ENCODE measurements at places on chromosomes 5 and 9.

- no peak for DNase-seq
These were observed 481.7 kb upstream of the PAPPA start for GRCh38 chr9:115671963-115672305.

DNA sequence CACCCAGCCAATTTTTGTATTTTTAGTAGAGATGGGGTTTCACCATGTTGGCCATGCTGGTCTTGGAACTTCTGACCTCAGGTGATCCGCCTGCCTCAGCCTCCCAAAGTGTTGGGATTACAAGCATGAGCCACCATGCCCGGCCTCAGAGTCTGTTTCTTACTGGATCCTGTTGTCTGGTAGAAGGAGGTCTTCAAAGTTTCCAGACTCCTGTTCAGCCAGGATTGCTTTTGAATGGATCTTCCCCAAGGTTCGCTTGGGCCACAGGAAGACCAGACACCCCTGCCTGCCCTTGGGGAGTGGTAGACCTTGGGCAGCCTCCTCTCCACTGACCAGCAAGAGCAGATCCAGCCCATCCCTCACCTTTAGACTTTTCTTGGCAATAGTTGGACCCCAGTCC is 7.6 kb upstream of the LCN2 start:
- no peak for DNase-seq

DNA sequence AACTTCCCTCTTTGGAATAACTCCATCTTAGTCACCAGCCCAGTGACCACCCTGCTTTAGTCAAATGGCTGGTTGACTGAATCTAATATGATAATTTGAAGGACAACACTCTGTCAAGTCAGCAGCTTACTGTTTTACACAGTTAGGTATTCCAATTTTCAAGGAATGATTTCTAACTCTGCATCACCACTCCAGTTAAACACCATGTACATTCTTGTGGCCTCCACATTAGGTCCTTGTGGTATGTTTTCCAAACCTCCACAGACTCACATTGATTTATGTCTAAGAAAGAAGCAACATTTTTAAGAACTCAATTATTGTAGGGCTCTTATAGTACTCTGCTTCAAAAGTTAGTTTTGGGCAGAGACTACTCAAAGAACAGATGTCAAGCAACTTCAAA is 110.7 kb downstream of the TLE1 start:
- DNase-seq, result no peak

GRCh38 chr5:60538955-60539866 is 160.8 kb downstream of the DEPDC1B start:
- DNase-seq, result no peak

- DNase-seq, result no peak
These were observed 43.3 kb upstream of the NCS1 start for GRCh38 chr9:130128733-130129431.

DNA sequence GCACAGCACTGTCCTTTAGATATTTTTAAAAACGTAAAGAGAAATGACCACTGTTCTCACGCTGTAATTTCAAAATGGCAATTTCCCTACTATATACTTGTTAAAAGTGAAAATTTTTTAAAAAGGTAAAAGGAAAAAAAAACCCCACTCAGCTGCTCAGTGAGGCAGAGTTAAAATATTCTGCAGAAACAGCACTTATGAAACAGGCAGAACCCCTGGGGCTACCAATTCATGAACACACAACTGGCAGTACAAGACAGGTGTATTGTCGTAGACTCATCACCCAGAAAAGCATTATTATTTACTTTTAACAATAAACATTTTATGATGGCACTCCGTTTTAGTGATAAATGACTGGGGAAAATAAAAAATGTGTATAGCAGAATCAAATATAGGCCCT is 1.5 kb upstream of the RASGRF2 start:
- no peak for DNase-seq

DNA sequence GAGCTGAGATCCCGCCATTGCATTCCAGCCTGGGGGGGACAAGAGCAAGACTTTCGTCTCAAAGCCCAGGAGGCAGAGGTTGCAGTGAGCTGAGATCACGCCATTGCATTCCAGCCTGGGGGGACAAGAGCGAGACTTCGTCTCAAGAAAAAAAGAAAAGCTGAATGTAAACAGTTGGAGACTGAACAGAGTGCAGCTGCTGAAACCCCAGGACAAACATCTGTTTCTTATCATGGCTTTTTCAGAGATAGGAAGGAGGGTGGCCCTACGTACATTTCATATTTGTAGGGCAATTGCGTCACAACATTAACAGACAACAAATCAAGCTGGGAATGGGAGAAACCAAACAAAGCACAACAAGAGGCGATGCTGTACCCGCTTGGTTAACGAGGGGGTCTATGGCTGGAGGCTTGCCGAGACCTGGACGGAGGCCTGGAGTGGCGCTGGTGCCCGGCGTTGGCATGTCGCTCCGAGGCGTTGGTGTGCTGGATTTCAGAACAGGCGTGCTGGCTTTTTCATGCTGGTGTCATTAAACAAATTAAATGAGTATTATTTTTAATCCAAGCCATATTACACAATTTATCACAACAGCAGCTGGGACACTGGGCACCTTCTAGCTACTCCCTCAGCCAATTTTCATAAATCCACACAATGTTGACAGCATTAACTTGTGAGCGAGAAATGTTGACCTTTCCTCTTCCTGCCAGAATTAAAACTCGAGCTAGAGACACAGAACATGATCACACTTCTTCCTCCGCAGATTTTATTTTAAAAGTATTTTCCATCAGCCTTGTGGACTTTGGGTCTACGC is 76.1 kb downstream of the TLE1 start:
- no peak for DNase-seq

- DNase-seq, result no peak
These were observed 52.3 kb downstream of the TLE4 start for GRCh38 chr9:79623799-79624721.

GRCh38 chr5:17238521-17239041 is 21.1 kb downstream of the BASP1 start:
- no peak for DNase-seq

- no peak for DNase-seq
These were observed 9.5 kb downstream of the NPM1 start for GRCh38 chr5:171397190-171397589.

DNA sequence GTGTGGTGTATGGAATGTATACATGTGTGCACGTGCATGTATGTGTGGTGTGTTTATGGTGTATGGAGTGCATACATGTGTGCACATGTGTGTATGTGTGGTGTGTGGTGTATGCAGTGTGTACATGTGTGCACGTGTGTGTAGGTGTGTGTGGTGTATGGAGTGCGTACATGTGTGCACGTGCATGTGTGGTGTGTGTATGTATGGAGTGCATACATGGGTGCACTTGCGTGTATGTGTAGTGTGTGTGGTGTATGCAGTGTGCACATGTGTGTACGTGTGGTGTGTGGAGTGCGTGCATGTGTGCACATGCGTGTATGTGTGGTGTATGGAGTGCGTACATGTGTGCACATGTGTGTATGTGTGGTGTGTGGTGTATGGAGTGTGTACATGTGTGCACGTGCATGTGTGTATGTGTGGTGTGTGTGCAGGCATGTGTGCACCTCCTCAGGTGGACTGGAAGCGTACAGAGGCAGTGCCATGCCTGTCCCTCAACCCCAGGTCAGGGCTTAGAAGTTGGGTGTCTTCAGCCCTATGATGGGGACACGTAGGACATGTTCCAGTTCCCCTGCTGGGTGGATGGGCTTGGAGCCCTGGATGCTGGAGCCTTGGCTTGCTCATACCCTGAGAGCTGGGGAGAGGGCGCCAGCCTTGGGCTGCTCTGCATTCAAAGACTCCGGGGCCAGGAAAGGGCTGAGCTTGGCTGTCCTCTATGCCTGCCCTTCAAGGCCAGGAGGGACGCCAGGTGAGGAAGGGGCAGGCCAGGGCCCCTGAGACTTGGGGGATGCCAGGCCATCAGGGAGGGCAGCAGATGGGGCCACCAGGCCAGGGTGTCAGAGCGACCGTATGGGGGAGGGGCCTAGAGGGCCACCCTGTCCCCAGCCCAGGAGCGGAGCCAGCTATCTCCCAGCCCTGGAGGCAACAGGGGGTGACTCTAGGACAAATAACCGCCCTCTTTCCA is 12.2 kb downstream of the MYMK start:
- DNase-seq, result no peak

DNA sequence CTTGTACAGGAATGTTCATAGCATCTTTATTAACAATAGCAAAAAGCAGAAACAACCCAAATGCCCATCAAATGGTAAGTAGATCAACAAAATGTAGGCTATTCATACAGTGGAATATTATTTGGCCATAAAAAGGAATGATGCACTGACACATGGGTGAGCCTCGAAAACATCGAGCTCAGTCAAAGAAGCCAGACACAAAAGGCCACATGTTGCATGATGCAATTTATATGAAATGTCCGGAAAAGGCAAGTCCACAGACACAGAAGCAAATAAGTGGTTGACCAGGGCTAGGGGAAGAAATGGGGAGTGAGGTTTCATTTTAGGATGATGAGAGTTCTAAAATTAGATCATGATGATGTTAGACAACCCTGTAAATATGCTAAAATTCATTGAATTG is 16.5 kb upstream of the SLC2A8 start:
- DNase-seq, result no peak

GRCh38 chr5:120988491-120988890 is 524.4 kb downstream of the PRR16 start:
- DNase-seq, result no peak

- DNase-seq, result no peak
These were observed 549.7 kb downstream of the CSNK1G3 start for GRCh38 chr5:124061663-124062062.

DNA sequence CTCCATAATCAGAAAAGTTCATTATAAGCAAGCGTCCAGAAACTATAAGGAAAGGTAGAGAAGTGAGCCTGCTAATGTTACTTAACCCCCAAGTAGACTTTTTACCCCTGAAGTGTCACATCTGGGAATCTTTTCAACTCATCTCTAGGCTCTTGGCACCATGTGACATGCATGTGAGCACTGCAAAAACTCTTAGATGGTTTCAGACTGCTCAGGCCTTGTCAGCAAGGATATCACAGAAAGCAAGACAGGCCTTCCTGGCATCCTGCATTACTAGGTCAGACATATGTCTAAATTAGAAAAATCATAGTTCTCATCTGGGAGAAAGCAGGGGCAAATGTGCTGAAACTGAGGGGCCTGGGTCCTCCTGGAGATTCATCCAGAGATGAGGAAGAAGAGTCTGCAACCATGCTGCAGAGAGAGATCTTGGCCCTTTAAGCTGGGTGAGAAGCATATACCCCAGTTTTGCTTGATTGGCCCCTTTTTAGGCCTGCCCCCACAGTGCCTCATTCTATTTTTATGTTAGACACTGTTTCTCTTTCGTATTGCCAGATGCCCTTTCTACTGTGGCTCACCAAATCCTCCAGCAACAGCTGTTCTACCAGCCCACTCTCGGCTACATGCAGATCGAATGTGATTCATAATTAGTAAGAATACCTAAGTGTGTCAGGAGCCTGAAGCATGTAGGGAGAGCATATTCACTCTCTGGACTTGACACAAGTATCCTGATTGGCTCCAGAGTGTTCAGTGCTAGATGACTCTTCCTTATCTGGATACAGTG is 19.0 kb downstream of the TMEM8B start:
- DNase-seq, result no peak

- no peak for DNase-seq
These were observed 8.7 kb upstream of the QRFP start for GRCh38 chr9:130905125-130905901.

- DNase-seq, result no peak
These were observed 6.8 kb upstream of the FCHSD1 start for GRCh38 chr5:141657937-141658545.

DNA sequence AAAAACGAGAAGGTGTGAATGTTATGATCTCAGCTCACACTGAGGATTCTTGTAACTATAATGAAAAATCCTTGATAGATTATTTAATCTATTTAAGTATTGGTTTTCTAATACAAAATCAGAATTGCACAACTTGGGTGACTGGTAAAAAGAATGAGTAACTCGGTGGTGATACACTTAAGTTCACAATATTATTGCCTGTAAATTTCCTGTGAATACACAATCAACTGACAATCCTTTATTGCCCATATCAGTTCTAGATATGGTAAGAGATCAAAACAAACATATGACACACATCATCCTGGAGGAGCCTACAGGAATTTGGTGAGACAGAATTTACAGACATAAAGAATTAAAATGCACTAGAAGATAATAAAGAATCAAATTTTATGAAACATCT is 14.1 kb upstream of the LURAP1L start:
- no peak for DNase-seq

GRCh38 chr9:129576546-129577543 is 44.1 kb downstream of the C9orf50 start:
- no peak for DNase-seq

GRCh38 chr5:172153695-172154094 is 34.3 kb downstream of the STK10 start:
- DNase-seq, result no peak

DNA sequence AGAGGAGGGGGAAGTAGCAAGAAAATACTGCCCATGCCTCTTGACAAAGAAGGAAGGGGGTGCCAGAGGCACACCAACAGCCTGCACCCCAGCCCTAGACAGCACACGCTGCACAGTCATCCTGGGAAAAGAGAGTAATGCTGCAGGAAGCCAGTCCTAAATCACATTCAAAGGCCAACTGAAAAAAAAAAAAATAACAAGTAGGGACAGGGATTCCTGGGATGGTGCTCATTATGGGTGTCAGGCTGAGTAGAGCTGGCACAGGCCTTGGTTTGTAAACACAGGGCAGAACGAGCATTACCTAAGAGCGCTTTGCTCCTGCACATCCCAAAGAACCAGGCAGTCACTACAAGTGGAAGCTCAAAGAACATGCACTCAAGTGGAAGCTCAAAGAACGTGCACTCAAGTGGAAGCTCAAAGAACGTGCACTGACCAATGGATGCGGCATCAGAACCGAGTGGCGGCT is 7.8 kb downstream of the RAPGEF1 start:
- DNase-seq, result no peak

DNA sequence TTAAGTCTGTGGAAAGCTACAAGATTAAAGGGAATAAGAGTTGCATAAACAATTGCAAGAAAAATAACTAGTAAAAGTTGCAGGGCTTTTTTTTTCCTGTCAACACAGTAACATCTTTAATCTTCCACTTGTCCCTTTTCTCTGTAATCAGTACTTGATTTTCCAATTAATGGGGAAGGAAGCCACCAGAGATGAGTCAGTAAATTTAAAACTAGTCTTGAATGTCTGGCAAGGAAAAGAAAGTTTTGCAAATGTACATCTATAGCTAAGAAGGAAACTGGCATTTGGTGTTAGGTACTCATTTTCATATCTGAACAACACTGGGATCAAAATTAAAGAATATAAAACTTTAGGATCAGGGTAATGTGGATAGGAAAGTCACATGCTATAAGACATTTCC is 17.1 kb downstream of the DAP start:
- DNase-seq, result no peak

- no peak for DNase-seq
These were observed 211.6 kb downstream of the SPOCK1 start for GRCh38 chr5:137287569-137287968.

DNA sequence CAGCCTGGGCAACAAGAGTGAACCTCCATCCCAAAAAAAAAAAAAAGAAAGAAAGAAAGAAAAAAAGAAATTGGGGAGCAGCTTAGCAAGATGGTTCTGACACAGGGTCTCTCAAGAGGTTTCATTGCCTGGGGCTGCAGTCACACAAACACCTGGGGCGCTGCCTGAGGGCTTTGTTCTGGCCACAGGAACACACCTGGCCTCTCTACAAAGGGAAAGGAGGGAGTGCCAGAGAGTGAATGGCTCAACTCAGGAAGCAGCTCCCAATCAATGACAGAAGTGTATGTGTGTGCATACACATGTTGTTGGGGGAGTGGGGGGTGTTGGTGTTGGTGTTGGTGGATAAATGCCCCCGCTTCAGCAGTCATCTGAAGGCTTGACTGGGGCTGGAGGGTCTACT is 32.4 kb upstream of the CTNNA1 start:
- DNase-seq, result no peak

All from stimulated activated CD8-positive, alpha-beta memory T cell treated with anti-CD3 and anti-CD28 coated beads, Interleukin-15, amount 100 ng/mL, for 24 hours (primary cell).